ENCODE measurements at places on chromosomes 16 and 17.

DNA sequence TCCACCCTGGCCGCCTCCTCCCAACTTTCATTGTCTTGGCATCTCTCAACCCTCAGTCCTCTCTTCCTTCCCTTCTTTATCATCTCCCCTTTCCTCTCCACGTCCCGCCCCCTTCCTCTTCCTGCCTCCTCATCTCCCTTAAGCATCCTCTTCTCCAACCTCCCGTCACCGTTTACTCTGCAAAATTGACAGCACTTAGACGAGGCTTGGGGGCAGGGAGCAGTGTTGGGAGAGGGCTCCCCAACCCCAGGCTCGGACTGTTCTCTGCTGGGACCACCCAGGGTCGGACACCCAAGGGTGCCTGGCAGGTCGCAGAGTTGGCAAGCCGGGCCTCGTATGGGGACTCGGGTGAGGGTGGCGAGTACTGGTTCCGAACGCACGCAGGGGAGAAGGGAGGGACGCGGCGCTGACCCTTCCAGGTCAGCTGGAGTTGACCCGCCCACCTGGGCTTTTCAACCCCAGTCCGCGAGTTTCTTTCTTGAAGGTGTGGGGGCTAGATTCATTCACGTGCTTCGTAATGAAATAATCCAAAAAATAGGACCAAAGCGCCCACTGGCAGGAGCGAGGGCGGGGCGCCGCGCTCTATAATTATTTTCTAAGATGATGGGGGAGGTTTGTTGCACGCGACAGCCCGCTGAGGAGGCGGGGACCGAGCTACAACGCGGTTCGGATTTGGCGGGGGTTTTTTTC, 775 bp upstream of the PAGR1 start:
- peak; percentile 34 for DNase-seq

GRCh38 chr16:27109666-27110523, 43.2 kb downstream of the C16orf82 start:
- DNase-seq = peak; percentile 61

- no peak for DNase-seq
Observed at GRCh38 chr17:77002103-77003045, 134.2 kb downstream of the MGAT5B start.

DNA sequence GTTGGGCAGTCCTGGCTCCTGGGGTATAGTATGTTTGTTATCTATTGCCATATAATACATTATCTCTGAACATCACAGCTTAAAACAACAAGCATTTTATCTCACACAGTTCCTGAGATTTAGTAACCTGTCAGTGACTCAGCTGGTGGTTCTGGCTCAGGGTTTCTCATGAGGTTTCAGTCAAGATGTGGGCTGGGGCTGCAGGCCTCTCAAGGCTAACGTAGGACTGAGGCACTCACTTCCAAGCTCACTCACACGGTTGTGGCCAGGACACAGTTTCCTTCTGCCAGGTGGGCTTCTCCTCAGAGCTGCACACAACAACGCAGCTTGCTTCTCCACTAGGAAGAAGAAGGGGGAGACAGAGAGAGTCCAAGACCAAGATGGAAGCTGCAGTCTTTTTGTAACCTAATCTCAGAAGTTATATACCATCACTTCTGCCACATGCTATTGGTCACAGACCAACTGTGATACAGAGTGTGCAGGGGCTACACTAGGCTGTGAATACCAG, 10.3 kb upstream of the MED13 start:
- DNase-seq = no peak
